ENCODE measurements at places on chromosomes 2 and 18. TPM values are rescaled to one million over a fixed set of nuclear protein-coding genes. Genes with fewer than 3 reads are reported as not detected.

- DNase-seq, result no peak
- H3K27ac ChIP-seq, result no peak overlapping the region
- no peaks in the 10 kb centered on the region for H3K36me3 ChIP-seq
- no peaks in the 10 kb centered on the region for H3K27me3 ChIP-seq
- no peaks in the 10 kb centered on the region for H3K4me1 ChIP-seq
Observed at GRCh38 chr2:138391946-138392345, 109.6 kb upstream of the SPOPL start.

- H3K27me3 ChIP-seq, result no peaks in the 10 kb centered on the region
- no peaks in the 10 kb centered on the region for H3K36me3 ChIP-seq
- no peaks in the 10 kb centered on the region for H3K4me1 ChIP-seq
- H3K4me3 ChIP-seq, result no peak overlapping the region
Observed at GRCh38 chr2:25365241-25365640, 23.5 kb upstream of the DNMT3A start.

- H3K27me3 ChIP-seq, result no peaks in the 10 kb centered on the region
- no peak overlapping the region for H3K4me3 ChIP-seq
- no peak overlapping the region for H3K27ac ChIP-seq
- H3K4me1 ChIP-seq, result no peaks in the 10 kb centered on the region
Observed at GRCh38 chr2:206154197-206154596, 5.0 kb downstream of the NDUFS1 start.

DNA sequence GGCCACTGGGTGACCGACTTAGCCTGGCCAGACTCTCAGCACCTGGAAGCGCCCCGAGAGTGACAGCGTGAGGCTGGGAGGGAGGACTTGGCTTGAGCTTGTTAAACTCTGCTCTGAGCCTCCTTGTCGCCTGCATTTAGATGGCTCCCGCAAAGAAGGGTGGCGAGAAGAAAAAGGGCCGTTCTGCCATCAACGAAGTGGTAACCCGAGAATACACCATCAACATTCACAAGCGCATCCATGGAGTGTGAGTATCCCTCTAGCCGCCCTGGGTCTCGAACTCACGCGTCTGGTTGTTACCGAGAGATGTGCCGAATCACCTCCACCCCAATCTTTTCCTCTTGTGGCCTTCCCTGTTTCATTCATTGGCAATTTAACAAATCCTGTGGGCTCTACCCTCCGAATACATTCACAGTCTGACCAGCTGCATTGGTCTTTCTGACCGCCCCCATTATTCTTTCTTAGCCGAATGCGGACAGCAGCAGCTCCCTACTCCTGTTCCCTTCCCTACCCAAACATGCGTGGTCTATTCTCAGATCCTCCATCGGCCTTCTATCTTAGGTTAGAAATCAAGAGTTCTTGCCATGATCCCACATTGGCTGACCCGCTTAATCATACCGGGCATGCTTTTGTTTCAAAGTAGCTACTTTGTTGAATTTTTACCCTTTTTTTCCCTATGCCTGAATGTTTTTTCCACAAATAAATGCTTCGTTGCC is 631 bp downstream of the RPL31 start:
- peak overlapping the region; percentile 85 for H3K4me3 ChIP-seq
- H3K36me3 ChIP-seq, result peaks cover 45% of the 10 kb centered on the region
- peaks cover 19% of the 10 kb centered on the region for H3K4me1 ChIP-seq
- peak overlapping the region; percentile 86 for H3K27ac ChIP-seq
- H3K27me3 ChIP-seq, result no peaks in the 10 kb centered on the region
- no peak for DNase-seq

DNA sequence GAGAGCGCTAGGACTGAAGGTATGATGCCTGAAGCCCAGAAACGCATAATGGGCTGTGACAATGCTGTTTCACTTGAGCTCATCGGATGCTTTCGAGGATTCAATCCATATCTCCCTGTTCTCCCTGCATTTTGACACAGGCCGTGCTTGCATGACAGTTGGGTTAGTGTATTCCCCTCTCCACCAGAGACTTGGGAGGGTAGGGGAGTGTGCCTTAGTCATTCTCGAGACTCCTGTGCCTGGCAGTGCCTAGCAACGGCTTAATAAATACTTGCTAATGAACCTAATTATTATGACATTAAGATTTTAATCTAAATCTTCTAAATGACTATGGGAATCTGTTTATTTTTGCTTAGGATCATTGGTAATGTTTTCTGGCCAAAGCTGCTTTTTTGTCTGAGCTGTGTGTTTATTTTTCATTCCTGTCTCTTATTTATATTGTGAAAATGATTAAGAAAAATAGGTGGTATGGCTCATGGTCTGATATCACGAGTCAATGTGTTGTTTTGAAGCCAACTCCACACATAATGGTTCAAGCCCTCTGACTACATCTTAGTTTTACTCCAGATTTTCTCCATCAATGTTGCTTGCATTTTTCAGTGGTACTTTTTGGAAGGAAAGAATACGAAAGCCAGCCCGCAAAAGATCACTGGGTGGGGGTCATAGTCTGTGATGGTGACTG is 61.3 kb downstream of the NEDD4L start:
- H3K27ac ChIP-seq, result no peak overlapping the region
- H3K4me3 ChIP-seq, result no peak overlapping the region
- no peak for DNase-seq
- no peaks in the 10 kb centered on the region for H3K27me3 ChIP-seq
- H3K36me3 ChIP-seq, result no peaks in the 10 kb centered on the region

GRCh38 chr2:33903701-33904100 is 304.6 kb upstream of the FAM98A start:
- H3K27me3 ChIP-seq, result no peaks in the 10 kb centered on the region
- H3K4me3 ChIP-seq, result no peak overlapping the region
- H3K4me1 ChIP-seq, result no peaks in the 10 kb centered on the region
- H3K36me3 ChIP-seq, result no peaks in the 10 kb centered on the region

DNA sequence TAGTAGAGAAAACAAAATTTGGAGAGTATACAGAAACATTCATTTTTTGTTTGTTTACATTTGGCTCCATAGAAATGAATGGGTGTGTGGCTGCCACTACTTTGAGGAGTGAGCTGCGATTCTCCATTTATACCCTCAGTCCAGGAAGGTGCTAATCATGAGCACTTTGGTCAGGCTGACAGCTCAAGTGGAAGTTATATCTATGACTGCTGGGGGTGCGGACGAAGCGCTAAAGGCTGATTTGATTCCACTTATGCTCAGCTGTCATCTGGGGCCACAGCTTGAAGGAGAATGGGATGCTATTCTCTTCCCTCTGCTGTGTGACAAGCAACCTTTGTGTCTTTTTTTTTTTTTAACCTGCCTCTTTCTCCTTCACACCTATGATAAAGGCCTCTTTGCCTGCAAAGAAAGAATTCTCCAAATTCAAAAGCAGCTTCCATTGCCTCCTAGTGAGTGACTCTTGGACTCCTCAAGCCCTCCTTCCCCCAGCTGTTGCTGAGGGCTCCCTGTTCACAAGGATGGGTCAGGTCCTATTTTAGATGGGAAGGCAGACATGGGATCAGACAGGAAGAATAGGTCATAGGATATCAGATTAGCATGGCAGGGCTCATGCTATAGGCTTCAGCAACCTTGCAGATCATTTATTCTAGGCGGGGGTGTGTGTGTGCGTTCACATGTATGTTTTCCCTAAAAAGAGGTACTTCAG is 201.6 kb downstream of the SETBP1 start:
- no peak overlapping the region for H3K27ac ChIP-seq
- DNase-seq, result no peak
- no peaks in the 10 kb centered on the region for H3K4me1 ChIP-seq
- H3K27me3 ChIP-seq, result no peaks in the 10 kb centered on the region
- H3K4me3 ChIP-seq, result no peak overlapping the region

DNA sequence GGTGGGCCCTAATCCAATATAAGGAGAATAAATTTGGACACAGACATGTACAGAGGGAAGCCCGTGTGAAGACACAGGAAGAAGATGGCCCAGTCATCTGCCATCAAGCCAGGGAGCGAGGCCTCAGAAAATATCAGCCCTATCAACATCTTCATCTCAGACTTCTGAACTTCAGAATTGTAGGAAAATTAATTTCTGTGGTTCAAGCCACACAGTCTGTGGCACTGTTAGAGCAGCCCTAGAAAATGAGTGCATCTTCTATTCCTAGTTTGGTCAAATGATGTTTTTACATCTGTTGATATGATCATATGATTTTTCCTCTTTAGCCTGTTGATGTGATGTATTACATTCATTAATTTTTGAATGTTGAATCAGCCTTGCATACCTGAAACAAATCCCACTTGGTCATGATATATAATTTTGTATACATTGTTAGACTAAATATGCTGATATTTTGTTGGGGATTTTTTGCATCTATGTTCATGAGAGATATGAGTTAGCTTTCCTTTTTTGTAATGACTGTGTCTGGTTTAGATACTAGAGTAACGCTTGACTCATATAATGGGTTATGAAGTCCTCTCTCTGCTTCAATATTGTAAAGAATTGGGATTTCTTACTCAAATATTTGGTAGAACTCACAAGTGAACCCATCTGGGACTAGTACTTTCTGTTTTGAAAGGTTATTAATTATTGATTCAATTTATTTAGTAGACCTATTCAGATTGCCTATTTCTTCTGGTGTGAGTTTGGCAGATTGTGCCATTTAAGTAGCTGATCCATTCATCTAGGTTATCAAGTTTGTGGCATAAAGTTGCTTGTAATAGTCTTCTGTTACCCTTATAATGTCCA is 451.4 kb downstream of the EIPR1 start:
- no peaks in the 10 kb centered on the region for H3K36me3 ChIP-seq
- H3K4me3 ChIP-seq, result no peak overlapping the region
- H3K4me1 ChIP-seq, result no peaks in the 10 kb centered on the region
- H3K27ac ChIP-seq, result no peak overlapping the region
- H3K27me3 ChIP-seq, result no peaks in the 10 kb centered on the region

DNA sequence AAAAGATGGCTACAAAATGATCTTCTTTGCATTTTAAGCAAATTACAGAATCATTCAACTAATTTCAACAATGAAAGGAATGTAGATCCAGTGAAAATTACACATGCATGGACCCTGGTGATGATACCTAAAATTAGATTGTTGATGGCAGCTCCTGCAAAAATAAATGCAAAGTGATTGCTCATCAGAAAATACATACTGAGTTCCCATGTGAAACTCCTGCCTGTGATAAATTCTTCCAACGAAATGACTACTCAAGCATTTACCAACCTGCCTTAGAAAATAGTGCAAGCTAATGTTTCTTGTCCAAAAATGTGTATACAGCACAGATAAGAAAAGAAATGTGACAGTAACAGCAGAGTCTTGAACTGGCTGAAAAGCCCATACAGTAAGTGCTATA is 300.0 kb upstream of the REV1 start:
- no peak overlapping the region for H3K27ac ChIP-seq
- DNase-seq, result no peak
- H3K4me3 ChIP-seq, result no peak overlapping the region
- no peaks in the 10 kb centered on the region for H3K4me1 ChIP-seq

GRCh38 chr18:76314496-76314895 is 180.5 kb downstream of the ZNF516 start:
- H3K36me3 ChIP-seq, result no peaks in the 10 kb centered on the region
- no peak overlapping the region for H3K4me3 ChIP-seq
- H3K27me3 ChIP-seq, result no peaks in the 10 kb centered on the region
- H3K27ac ChIP-seq, result no peak overlapping the region
- DNase-seq, result no peak

GRCh38 chr18:72672364-72673184 is 128.4 kb upstream of the CBLN2 start:
- no peaks in the 10 kb centered on the region for H3K4me1 ChIP-seq
- no peaks in the 10 kb centered on the region for H3K36me3 ChIP-seq
- no peaks in the 10 kb centered on the region for H3K27me3 ChIP-seq
- no peak overlapping the region for H3K4me3 ChIP-seq
- no peak overlapping the region for H3K27ac ChIP-seq

GRCh38 chr2:9753276-9753600 is 90.0 kb upstream of the TAF1B start:
- no peak overlapping the region for H3K27ac ChIP-seq
- no peaks in the 10 kb centered on the region for H3K36me3 ChIP-seq
- H3K4me3 ChIP-seq, result no peak overlapping the region
- DNase-seq, result no peak

DNA sequence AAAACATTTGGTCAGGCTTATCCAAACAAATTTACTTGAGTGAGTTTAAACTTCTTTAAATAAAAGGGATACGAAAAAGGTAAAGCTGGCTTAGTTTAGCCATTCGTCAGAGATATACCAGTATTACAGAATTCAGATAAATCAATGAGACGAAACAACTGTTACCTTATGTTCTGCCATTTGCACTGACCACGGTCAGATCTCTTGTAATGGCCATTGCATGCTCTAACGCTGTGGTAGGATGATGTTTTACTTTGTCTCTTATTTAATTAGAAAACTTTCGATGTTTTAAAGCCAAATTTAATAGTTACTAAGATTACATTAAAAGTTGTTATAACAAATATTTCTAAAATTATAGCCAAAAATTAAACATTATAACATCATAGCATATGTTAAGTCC is 1.5 kb downstream of the C18orf54 start:
- H3K4me1 ChIP-seq, result peaks cover 9% of the 10 kb centered on the region
- no peaks in the 10 kb centered on the region for H3K36me3 ChIP-seq
- no peak overlapping the region for H3K4me3 ChIP-seq
- no peak for DNase-seq
- H3K27me3 ChIP-seq, result no peaks in the 10 kb centered on the region

DNA sequence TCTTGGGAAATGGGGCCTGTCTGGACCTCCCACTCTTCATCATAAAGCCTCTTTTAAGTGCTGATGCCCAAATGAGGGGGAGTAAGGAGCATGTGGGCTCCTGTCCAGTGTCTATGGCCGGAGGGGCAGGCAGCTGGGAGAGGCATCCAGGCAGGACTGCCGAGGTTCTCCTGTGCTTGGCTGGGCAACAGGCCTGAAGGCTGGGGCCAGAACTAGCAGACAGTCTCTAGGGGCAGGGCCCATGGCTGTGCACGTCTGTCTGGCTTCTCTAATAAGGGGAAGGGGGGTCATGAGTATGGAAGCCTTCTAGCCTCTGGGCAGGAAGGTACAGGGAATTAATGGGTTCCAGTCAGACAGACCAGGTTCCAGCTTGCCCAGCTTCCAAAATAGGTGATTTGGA is 128.6 kb downstream of the SMAD2 start:
- H3K36me3 ChIP-seq, result no peaks in the 10 kb centered on the region
- H3K4me1 ChIP-seq, result no peaks in the 10 kb centered on the region
- no peaks in the 10 kb centered on the region for H3K27me3 ChIP-seq
- no peak overlapping the region for H3K4me3 ChIP-seq
- no peak for DNase-seq

DNA sequence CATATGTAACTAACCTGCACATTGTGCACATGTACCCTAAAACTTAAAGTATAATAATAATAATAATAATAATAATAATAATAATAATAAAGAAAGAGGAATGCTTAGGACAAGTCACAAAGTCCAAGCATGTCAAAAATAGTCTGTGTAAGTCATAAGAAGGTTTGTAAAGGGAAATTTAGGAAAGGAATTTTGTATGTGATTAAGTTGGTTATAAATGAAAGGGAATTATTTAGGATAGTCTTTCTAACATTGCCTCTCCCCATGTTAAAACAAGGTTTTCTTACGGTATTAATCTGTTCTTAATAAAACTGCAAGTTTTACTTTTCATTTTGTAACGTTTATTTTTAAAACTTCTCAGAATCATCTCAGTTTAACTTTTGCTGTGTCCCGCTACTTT is 62.8 kb downstream of the SESTD1 start:
- DNase-seq, result no peak
- H3K36me3 ChIP-seq, result no peaks in the 10 kb centered on the region
- H3K4me1 ChIP-seq, result no peaks in the 10 kb centered on the region

- no peak overlapping the region for H3K4me3 ChIP-seq
- H3K36me3 ChIP-seq, result no peaks in the 10 kb centered on the region
- H3K4me1 ChIP-seq, result peaks cover 8% of the 10 kb centered on the region
- H3K27ac ChIP-seq, result no peak overlapping the region
- DNase-seq, result no peak
Observed at GRCh38 chr2:203782262-203782976, 76.0 kb downstream of the CD28 start.

TMEM150A gene
- 20.0 TPM for total RNA-seq

SKA1 gene
- total RNA-seq, result 1.5 TPM

FBXO11 gene
- 21.8 TPM for total RNA-seq

GPR17 gene
- not detected for total RNA-seq

ANKRD30BL gene
- not detected for total RNA-seq

GAL3ST2 gene
- 0.53 TPM for total RNA-seq

SNORC gene
- total RNA-seq, result 11.6 TPM

SLC14A1 gene
- 1.1 TPM for total RNA-seq
